Coronary artery (tissue), 2 donors: ENCODE measurements at places on chromosomes 4 and X.

- DNase-seq: no peak
These were observed 21.5 kb downstream of the ARSJ start for GRCh38 chr4:113957956-113958355.

GRCh38 chrX:19740744-19741143 is 146.7 kb downstream of the SH3KBP1 start:
- DNase-seq: no peak

- DNase-seq: no peak
These were observed 6.9 kb downstream of the PDLIM5 start for GRCh38 chr4:94458682-94459081.

- no peak for DNase-seq
These were observed 5.8 kb upstream of the TMEM31 start for GRCh38 chrX:103704863-103705262.

DNA sequence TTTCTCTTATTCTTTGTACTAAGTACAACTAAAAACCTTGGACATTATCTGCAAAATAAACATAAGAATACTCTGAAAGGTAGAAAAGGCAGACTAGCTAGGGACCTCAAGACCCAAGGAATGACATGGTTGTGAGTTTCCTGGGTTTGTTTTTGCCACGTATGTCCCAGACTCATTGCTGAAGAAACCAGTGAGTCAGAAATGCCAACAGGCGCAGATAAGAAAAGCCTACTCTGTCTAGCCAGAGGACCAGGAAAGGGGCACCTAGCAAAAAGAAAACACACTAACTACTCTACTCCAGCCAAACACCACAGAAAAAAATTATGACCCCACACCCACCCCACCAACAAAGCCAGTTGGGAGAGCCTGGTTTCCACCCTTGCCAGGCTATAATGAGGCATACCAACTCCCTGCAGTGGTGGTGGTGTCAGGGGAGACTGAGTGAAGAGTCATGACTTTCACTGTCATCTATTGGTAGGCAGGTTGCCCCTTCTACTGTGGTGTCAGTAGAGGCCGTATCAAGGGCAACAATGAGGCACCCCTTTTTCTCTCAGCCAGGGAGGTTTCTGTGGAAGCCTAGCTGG is 10.9 kb downstream of the MTMR1 start:
- DNase-seq: no peak

- DNase-seq: no peak
These were observed 143.7 kb downstream of the RPA4 start for GRCh38 chrX:97027384-97027922.

DNA sequence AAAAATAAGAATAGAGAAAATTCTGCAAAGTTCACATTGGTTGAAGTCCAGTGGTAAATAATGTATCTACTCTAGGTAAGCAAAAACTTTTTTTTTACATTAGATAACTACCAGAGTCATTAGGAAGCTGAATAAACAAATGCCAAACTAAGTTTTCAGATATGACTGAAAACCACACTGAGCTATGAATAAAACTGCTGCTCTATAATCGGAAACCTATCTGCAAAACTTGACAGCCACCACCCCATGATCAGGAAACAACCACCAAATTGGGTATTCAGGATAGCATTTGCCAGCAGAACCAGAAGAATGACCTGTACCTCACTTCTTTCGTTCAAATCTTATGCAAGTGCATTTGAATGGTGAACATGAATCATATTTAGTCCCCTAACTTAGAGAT is 173.0 kb upstream of the TET2 start:
- DNase-seq: no peak

- no peak for DNase-seq
These were observed 6.1 kb downstream of the XPNPEP2 start for GRCh38 chrX:129744861-129745321.

- no peak for DNase-seq
These were observed 95.0 kb downstream of the DGKK start for GRCh38 chrX:50375481-50376267.

DNA sequence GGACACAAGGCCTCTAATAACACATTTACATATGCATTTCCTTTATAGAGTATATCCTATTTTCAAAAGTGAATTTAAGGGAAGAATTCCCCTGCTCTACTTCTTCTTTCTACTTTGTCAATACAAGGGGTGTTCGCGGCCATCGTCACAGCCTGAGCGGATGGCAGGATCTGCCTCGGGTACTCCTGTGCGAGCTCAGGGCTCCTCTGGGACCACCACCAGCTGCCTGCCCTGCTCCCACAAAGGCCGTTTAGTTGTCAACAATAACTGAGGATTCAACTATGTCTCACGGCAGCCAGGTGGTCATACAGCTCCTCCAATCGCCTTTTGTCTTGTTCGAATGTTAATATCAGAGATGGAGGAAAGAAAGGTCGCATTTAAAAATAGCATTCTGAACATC is 228.2 kb upstream of the TENM3 start:
- no peak for DNase-seq

DNA sequence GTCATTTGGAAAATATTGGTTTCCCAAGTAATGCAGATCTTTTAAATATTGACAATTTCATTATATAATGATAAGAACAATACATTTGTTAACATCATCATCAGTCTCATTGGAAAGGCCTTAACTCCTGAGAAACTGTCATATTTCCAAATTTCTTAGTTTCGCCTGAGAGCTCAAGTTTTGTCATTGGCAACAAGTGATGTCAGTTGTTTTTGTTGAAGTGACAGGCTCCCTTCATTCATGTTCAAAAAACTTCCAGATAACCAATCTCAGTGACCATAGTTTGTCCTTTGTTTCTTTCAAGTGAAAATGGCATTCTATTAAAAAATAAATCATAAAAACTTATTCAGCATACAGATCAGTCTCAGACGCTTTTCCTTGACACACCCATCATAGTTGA is 71.8 kb downstream of the HMGB2 start:
- DNase-seq: no peak

GRCh38 chr4:125368146-125368545 is 53.4 kb downstream of the FAT4 start:
- DNase-seq: no peak

DNA sequence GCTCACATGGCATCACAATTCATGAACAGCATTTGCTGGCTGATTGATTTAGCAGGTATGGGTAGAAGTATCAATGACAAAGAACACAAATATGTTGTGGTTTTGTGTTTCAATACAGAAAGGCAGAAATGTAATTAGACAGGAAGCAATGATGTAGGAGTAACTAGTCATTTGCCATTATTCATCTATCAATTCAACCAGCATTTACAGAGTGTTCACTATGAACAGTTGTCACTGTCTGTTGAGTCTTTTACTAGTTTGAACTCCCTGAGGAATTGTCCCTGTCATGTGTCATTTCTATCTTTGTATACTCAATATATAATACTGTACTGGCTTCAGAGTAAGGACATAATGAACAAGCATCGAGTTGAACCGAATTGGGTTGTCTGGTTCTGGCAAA is 51.5 kb upstream of the ARHGAP24 start:
- no peak for DNase-seq

DNA sequence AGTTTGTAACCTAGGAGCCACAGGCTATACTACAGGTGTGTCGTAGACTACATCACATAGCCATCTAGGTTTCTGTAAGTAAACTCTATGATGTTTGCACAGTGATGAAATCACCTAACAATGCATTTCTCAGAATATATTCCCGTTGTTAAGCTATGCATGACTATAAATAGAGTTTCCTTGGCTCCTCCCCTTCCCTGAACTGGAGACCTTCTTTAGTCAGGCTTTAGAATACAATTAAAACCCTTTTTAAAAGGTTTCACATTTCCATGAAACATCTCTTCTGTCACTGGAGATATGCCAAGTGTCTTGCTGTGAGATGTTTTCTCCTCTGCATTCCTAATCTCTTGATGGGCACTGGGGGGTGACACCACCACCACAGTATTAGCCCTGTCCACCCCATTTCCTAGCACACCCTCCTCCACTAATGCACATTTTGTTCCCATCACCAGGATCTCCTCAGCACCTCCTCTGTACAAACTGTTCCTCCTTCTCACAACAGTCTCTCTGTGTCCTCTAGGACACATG is 334.6 kb upstream of the CPEB2 start:
- DNase-seq: no peak

- no peak for DNase-seq
These were observed 270.7 kb downstream of the FBXW7 start for GRCh38 chr4:152265149-152265621.

- no peak for DNase-seq
These were observed 67.5 kb downstream of the TECRL start for GRCh38 chr4:64341711-64342110.

GRCh38 chrX:151695583-151696340 is 504 bp downstream of the PRRG3 start:
- no peak for DNase-seq

- DNase-seq: no peak
These were observed 16.0 kb downstream of the GSPT2 start for GRCh38 chrX:51759055-51759839.

DNA sequence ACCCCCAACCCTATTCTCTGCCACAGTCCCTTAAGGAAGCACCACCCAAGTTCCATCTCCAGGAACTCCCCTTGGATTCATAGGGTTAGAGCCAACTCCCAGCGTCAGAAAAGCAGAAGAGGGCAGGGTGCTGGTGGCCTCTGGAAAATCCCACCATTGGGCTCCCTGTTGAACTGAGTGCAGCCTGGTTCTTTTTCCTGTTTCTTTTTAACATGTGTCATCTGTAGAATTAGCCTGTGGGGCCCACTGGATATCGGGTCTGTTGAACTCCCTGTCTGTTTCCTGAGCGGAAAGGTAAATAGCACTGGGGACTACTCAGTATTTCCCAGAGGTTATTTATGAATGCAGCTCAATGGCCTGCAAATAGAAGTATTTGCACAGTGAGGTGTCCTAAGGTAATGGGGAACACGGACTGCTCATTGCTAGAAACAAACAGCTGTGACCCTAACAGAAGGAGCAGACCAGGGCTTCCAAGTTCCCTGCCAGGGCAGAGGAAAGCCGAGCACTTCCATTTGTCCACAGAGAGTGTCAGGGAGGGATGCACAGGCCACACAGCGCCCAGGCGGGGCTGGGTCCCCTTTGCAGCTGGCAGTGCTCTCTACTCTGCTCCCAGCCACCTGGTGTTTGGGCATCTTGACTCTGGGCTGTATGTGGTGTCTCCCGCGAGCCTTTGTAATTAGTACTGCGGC is 102.6 kb downstream of the FHDC1 start:
- DNase-seq: no peak

- no peak for DNase-seq
These were observed 504 bp upstream of the PDLIM3 start for GRCh38 chr4:185535612-185536410.
